Stimulated activated CD8-positive, alpha-beta memory T cell treated with anti-CD3 and anti-CD28 coated beads, Interleukin-4, amount 100 ng/mL, for 1 hour (primary cell): ENCODE measurements at places on chromosomes 7 and 10.

- DNase-seq, result no peak
These were observed 36.7 kb upstream of the ABLIM1 start for GRCh38 chr10:114694752-114695151.

DNA sequence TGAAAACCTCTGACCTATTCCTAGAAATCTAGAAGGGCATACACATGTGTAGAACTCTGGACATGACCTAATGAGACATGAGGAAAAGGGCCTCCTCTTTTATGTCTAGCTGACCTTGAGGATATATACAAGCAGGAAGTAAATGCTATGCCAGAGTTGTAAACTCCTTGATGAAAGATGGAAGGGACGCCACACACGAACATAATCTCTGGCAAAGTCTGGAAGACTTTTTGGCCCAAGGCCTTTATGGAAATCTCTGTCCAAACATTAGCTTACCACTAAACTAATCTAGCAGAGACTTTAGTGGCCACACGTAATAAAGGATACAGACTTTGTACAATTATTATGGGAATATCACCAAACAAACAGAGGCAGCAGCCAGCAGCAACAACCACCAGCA is 138.1 kb upstream of the THSD7A start:
- DNase-seq, result no peak

DNA sequence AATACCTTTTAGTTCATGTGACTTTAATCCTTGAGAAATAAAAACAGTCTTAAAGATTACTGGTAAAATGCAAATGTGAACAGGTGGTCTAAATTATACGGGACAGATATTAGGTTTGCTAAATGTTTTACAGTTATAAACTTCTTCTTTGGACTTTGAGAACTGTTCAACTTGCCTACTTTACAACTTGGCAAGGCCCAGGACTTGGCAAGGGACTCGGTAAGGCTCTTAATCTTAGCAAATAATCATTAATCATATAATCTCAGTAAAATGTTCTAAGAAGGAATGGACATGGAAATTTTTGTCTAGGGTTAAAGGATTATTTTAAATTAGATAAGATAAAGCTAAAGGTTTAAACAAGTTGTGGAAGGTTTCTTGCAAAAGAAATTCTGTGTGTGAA is 4.8 kb upstream of the UBE2D4 start:
- no peak for DNase-seq

DNA sequence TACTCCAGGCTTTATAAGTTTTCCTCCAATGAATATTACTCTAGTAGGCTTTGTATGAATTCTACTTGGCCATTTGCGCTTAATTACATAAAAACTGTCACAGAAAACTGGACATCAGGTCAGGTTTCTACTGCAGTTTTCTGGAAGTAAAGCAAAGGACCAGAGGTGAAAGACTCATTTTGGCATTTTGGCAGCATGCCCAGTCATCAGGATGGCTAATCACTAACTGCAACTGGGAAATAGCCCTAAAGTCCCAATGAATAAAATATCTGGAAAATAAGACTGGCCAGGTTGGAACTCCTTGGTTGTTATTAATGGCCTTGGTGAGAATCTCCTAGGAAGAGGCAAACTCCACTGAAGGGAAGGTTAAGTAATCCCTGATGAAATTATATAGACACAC is 75.5 kb downstream of the COPG2 start:
- DNase-seq, result no peak

DNA sequence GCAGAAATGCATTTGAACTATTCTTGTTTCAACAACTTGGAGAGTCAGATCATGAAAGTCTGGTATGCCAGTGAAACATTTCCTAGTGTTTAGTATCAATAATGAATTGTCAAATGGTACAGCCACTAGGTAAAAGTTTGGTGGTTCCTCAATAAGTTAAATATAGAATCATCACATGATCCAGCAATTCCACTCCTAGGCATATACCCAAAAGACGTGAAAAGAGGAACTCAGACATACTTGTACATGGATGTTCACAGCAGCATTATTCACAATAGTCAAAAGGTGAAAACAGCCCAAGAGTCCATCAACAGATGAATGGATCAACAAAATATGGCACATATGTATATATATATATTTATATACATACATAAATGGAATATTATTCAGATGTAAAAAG is 67.0 kb upstream of the HPS1 start:
- DNase-seq, result no peak

GRCh38 chr10:114525368-114525949 is 121.2 kb upstream of the AFAP1L2 start:
- DNase-seq, result no peak

- DNase-seq, result no peak
These were observed 360.3 kb upstream of the C7orf33 start for GRCh38 chr7:148230296-148230695.

DNA sequence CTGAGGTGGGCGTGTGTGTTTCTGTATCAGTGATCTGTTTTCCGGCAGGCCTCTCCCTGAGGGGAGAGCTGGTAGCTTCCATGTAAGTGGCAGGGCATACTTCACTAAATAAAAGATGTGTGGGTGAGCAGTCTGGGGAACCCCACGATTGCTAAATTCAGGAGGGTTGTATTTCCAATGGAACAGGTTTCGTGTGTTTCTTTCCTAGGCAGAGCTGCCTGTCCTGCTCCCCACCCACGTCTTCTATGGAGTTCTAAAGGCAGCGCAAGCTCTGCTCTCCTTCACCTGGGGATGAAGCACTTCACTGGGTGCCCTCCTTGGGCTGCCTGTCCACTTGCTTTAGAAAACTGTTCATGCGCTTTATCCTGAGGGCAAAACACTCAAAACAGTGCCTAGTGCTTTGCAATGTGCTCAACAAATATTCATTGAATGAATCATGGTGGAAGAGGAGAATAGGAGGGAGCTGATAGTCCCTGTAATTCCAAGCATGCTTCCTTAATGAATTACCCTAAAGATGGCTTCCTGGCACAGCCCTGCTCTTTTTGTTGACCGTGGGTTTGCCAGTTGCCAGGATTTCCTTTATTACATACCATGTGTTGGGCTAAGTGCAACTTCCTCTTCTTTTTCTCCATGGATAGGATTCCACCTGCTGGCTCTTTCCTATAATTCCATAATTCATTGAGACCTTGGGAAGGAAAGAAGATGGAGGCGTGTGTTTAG is 50.6 kb upstream of the SRPK2 start:
- no peak for DNase-seq
